CD4-positive, alpha-beta T cell (primary cell): ENCODE measurements at places on chromosomes 7 and 10.

- no peak for DNase-seq
Measured at GRCh38 chr7:122067077-122067476, 77.0 kb downstream of the AASS start.

DNA sequence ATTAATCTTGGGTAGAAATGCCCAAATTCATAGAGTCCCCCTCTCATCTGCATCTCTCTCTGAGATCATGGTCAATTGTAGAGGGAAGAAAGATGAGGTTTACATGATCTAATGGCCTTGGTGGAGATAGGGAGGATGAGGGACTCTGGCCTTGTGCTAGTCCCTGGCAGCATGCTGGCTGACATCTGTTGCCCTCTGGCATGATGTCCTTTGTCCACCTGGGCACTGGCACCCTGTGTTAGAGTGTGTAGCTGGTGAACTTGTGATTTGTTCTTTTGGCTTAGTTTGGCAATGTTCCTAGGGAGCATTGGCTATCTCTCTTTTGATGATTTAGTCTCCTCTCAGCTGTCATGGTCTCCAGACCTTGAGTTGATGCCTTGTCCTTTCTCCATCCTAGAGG, 103.2 kb downstream of the DYNC1I1 start:
- no peak for DNase-seq

GRCh38 chr7:15306296-15306695, 255.5 kb downstream of the AGMO start:
- DNase-seq, result no peak

DNA sequence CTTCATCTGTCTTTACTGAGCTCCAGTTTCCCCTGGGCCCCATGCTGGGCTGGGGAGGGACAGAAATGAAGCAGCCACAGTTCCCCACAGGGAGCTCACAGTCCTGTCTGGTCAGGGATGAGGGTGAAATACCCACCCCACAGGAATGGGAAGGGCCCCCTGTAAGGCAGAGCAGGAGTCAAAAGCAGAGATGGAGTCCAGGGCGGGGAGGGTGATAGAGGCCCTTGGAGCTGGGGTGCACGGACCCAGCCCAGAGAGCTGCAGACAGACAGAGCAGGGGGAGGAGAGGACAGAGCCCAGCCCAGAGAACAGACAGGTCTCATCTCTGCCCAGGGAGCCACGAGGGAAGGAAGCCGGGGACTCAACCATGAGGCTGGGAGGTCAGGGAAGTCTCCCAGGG, 34.9 kb upstream of the ZNF488 start:
- DNase-seq, result no peak

DNA sequence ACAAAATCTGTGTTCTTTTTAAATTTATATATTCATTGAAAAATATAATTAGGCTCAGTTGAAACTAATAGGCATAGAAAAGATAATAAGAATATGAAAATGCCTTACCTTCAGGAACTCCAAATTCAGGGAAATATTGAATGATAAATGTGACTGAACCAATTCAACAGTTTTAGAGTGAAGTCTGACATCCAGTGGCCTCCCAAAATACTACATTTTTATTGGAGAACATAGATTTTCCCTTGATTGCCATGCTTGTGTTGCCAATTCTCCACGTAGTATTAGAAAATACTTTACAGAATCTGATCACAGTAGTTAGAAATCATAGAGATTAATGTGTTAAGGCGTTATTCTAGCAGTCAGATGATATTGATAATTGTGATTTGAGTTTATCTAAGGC, 1246.7 kb downstream of the GATA3 start:
- no peak for DNase-seq

DNA sequence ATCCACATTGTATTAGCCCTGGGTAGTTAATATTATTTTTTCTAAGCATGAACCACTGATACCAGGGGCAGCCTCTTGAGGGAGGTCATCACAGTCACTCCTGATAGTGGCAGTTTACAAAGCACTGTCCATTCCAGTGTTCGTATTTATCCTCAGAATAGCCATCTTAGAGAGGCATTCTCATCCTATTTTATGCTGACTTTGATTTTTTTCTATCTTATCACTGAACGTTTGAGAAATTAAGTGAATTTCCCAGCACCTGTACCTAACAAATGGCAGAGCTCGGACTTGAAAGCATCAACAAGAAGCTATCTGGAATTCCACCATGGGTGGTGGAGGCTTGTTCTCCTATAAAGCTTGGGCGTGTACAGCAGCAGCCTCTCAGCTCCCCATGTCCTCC, 26.1 kb upstream of the MGAM2 start:
- no peak for DNase-seq

DNA sequence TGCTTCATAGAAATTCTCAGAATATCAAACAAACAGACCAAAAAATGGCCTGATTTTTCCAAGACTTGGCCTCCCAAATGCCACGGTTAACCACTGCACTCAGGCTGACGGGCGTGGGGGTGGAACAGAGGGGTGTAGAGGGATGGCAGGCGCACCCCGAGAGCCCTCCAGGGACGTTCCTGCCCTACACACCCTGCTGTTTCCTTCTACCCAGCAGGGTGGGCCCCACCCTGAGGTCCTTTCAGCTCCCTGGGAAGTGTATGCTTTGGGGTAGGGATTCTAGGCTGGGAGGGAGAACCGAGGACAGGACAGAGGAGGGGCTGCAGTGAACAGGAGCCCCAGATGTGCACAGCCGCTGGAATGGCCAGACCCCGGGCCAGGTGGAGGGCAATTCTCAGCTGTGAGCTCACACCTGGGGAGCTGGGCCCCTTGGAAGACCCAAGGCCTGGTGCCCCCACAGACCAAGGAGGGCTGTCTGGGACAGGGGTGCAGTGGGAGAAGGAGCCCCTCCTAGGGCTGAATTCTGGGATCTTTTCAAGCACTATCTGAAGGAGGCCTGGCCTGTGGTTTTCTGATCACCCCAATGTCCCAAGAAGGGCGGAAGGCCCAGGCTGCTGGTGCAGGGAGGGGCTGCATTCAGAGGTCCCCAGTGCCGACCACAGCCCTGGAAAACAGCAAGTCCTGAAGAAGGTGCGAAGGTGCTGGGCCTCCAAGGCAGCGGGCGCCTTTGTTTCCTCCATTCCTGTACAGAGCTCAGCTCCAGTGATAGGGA, 32.9 kb upstream of the INPP5A start:
- no peak for DNase-seq

GRCh38 chr10:17394854-17395253, 59.5 kb downstream of the ST8SIA6 start:
- DNase-seq, result no peak

- no peak for DNase-seq
Measured at GRCh38 chr7:37394158-37394557, 54.5 kb downstream of the ELMO1 start.

DNA sequence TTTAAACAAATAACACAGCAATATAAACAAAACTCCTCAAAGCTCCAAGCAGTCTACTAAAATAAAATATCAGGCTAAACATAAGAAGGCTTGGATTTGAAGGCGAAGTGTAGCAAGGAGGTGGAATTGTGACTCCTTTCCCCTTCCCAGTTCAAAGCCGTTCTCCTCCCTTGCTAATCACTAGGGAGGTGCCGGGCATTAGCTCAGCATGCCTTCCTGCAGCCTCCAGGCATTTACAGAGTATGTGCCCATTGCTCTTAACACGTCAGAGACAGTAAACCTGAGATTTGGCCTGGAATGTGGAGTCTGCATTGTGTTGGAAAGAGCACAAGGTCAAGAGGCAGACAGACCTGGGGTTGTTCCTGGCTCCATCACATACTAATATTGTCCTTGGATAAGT, 15.6 kb downstream of the CNNM1 start:
- DNase-seq, result no peak

- DNase-seq, result no peak
Measured at GRCh38 chr7:111528331-111528730, 34.0 kb downstream of the IMMP2L start.

GRCh38 chr7:51077316-51077986, 239.2 kb downstream of the COBL start:
- no peak for DNase-seq

- peak; percentile 97 for DNase-seq
Measured at GRCh38 chr10:130111113-130111851, 652 bp upstream of the C10orf143 start.
